ENCODE measurements at places on chromosomes 3 and 15. TPM values are rescaled to one million over a fixed set of nuclear protein-coding genes. Genes with fewer than 3 reads are reported as not detected.

ISLR2 gene
- total RNA-seq: 1.5 TPM

SLC9C1 gene
- not detected for total RNA-seq

NLGN1 gene
- 3.5 TPM for total RNA-seq

SCAANT1 gene
- total RNA-seq: not detected

SLC12A8 gene
- 11.6 TPM for total RNA-seq
